ENCODE measurements at places on chromosomes 3 and 15.

- no peak for DNase-seq
Measured at GRCh38 chr15:77860071-77860691, 217.3 kb downstream of the TBC1D2B start.

DNA sequence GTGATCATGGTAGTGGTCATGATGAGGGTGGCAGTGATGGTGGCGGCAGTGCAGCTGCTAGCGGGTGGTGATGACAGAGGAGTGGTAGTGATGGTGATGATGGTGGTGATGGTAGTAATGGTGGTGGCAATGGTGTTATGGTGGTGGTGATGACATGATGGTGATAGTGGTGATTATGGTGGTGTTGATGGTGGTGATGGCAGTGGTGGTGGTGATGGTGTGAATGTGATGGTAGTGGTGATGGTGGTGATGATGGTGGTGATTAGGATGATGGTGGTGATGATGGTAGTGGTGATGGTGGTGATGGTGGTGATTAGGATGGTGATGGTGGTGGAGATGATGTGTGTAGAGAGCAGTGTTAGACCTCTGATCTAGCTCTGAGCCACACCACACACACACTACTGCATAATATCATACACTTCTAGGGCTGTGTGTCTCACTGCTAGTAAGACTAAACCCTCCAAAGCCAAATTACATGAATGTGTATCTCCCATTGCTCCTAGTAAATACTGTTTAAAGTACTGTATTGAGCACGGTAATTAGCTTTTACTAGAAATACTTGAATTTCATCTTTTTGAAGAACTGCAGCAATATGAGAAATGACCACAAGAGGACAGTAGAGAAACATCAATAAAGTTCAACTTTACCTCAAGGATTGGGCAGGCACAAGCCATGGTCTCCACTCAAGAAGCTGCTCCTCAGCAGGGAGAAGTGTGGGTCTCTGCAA lies 28.8 kb downstream of the TMED3 start:
- DNase-seq = no peak

- no peak for DNase-seq
Measured at GRCh38 chr3:18723206-18723810, 298.2 kb upstream of the SATB1 start.

GRCh38 chr3:45960289-45960688 lies 17.0 kb downstream of the CXCR6 start:
- DNase-seq = no peak

DNA sequence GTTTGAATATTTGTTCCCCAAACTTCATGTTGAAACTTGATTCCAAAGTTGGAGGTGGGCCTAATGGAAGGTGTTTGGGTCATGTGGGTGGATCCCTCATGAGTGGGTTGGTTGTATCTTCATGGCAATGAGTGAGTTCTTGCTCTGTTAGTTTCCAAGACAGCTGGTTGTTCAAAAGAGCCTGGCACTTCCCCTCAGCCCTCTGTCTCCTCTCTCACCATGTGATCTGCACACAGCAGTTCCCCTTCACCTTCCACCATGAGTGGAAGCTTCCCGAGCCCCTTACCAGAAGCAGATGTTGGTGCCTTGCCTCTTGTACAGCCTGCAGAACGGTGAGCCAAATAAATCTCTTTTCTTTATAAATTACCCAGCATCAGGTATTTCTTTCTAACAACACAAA lies 327.1 kb upstream of the SLCO3A1 start:
- DNase-seq = no peak

- DNase-seq = no peak
Measured at GRCh38 chr3:51099794-51100535, 285.1 kb upstream of the MANF start.

DNA sequence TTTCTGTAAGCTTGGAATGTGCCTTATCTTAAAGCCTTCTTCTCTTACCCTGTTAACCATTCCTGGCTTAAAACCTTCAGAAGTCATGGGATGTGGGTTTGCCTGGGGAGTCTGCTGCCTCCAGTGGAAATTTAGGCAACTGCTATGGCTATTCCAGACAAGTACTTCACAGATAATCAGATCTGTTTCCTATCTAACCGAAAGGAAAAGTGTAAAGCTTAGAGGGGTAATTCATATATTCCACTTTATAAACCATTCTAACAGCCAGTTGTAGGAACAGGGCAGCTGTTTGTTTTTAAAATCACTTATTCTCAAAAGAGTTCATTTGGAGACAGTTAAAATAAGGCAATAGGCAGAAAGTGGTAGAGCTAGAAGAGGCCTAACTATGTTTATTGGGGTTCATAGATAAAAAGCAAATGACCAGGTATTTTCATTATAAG lies 219.9 kb downstream of the TCF12 start:
- no peak for DNase-seq

DNA sequence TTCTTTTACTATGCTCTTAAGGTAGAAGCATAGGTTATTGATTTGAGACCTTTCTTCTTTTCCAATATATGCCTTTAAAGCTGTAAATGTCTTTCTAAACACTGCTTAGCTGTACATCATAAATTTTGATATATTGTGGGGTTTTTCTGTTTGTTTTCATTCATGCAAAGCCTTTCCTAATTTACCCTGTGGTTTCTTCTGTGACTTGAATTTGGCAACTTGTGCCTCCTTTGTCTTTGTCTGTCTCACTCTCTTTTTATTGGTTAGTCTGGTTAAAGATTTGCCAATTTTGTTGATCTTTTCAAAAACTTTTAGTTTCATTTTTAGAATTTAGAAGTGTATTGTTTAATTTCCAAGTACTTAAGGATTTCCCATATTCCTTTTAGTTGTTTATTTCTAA lies 343.1 kb downstream of the OXSM start:
- no peak for DNase-seq

DNA sequence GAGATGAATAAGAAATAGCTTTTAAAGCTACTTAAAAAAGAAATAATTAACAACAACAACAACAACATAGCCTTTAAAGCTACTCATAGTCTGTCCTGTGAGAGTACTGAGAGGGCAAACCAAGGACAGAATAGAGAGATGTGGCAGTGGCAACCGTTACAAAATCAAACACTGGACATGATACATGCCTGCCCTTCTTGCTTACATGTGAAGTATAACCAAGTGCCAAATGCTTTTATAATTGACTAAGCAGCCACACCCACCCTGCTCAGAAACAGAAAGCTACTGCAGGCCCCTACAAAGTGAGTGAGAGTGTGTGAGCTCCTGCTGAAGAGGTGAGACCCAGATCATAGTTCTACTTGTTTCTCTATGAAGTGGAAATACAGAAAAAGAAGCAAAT lies 38.4 kb downstream of the NDUFB4 start:
- no peak for DNase-seq

- DNase-seq = no peak
Measured at GRCh38 chr3:19888428-19889152, 45.4 kb downstream of the EFHB start.

Data from cortex of kidney (tissue), 1 donor.